ENCODE measurements at places on chromosomes 5 and 9.
A peak's percentile ranks its signal among the peaks of the same experiment; 100 is the strongest.

- no peak for DNase-seq
These were observed 288.2 kb downstream of the MED10 start for GRCh38 chr5:6090079-6090654.

DNA sequence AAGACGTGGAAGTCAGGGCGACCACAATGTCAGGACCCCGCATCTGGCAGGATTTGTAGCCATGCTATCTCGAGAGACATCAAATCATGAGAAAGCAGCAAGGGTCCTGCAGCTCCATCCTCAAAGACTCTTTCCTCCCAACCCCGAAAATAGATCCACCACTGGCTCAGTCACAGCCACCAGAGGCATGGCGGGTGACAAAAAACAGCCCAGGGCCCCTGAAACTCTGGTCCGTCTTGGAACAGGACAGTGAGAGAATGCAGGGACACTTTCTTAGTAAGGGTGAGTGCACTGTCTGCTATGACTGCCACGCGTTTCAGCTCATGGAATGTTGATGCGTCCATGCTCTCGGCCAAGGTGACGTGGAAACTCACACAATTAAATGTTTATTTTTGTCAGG, 220.9 kb downstream of the IRX2 start:
- DNase-seq: no peak

DNA sequence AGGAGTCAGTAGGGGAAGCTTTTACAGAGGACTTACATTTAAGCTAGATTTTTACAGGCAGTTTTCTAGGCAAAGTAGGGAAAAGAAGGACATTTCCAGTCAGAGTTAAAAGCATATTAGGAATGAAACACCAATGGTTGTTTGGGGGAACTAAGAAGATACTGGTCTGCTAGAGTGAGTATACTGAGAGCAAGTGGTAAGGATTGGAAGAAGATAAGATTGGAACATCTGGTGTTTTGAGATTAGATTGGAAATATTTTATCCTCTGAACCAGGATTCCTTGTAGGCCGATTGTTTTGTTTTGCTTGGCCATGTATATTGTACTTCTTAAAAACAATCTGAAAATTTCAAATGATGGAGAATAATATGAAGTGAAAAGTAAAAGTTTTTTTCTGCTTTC, 7.7 kb downstream of the FBXO38 start:
- no peak for DNase-seq

GRCh38 chr9:37422289-37423104, at the start of gene GRHPR:
Gene GRHPR, plus strand, starts transcription at chr9:37422696. Its CDS starts 55 bp downstream, at chr9:37422751.
- peak; percentile 63 for DNase-seq

GRCh38 chr5:5644249-5644648, 221.8 kb downstream of the ICE1 start:
- no peak for DNase-seq

- DNase-seq: no peak
These were observed 24.4 kb upstream of the RNF38 start for GRCh38 chr9:36424289-36425055.

- no peak for DNase-seq
These were observed 25.2 kb downstream of the MCC start for GRCh38 chr5:113463032-113463431.

DNA sequence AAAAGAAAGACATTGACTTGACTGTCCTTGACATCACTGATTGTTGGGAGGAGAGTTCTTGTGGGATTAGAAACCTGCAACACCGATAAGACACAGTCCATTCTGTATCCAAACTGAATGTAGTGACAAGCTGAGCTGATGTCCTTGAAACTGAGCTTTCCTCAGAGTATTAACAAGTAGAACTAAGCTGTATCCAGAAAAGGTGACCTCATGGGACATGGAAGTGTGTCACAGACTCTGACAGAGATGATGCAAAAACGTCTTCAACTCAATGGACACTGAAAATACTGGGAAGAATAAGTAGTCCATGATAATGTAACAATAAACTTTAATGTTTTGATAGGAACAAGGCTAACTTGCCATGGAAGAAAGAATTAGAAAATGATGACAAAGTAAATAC, 690.1 kb downstream of the CDH18 start:
- DNase-seq: no peak

- no peak for DNase-seq
These were observed 2.1 kb upstream of the BASP1 start for GRCh38 chr5:17215361-17215760.

DNA sequence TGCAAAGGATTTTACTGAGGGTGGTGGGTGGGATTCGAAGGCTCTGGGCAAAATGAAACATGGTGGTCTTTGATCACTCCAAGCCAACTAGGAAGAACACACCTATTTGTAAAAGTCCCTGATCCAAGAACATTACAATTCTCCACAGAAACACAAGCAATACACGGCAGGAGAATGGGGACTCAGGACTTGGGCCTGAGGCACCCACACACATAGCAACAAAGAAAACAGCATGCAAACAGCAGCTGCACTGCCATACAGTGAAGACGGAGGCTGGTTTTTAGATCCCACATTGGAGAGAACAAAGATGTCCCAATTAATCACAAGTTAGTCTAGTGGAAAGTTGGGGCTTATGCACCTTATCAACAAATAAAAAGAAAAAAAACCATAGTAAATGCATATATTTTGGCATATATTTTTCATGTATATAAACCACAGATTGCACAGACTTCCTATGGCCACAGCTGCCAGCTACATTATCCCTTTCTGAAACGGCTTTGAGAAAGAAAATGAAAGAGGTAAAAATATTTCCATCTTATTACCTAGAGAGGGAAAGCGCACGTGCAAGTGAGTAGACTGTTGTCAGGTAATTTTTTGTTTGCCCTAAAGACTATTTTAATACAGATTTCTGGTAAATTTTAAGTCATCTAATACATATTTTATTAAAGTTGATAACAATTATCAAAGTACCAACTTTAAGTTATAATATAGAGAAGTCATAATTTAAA, 410.9 kb downstream of the BNC2 start:
- no peak for DNase-seq

GRCh38 chr9:122133263-122133983, 26.2 kb downstream of the NDUFA8 start:
- no peak for DNase-seq

- DNase-seq: peak; percentile 74
These were observed 1787.7 kb downstream of the EFNA5 start for GRCh38 chr5:105882956-105883481.

DNA sequence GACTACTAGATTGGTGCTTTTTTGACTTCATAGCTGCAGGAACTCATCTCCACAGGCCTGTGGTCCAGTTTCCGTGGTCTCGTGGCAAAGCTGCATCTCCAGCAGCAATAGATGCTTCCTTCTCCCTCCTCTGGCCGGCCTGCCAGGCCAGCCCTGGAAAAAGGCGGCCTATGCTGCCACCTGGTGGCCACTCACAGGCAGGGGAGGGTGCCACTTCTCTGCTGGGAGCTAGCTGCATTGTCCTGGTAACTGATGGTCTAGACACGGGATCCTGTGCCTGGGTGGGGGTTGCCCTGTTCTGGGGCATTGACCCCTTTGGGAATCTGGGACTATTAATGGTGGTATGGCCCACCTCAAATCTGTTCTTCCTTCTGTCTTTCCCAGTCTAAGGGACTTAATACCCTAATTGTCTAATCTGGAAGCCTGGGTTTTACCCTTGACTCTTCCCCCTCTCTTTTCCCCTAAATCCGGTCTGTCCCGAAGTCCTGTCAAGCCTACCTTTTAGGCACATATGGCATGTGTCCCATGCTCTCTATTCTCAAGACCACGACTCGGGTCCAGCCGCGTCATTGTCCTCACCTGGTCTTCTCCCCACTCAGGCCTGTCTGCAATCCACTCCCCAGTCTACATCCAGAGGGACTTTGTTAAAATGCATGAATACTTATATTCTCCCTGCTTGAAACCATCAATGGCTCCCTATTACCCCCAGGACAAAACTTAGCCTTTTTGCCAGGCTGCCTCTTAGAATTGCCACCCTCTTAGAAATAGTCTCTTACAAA, 20.1 kb upstream of the PTGS1 start:
- DNase-seq: peak; percentile 39

GRCh38 chr5:43530648-43531047, 15.7 kb upstream of the C5orf34 start:
- no peak for DNase-seq

DNA sequence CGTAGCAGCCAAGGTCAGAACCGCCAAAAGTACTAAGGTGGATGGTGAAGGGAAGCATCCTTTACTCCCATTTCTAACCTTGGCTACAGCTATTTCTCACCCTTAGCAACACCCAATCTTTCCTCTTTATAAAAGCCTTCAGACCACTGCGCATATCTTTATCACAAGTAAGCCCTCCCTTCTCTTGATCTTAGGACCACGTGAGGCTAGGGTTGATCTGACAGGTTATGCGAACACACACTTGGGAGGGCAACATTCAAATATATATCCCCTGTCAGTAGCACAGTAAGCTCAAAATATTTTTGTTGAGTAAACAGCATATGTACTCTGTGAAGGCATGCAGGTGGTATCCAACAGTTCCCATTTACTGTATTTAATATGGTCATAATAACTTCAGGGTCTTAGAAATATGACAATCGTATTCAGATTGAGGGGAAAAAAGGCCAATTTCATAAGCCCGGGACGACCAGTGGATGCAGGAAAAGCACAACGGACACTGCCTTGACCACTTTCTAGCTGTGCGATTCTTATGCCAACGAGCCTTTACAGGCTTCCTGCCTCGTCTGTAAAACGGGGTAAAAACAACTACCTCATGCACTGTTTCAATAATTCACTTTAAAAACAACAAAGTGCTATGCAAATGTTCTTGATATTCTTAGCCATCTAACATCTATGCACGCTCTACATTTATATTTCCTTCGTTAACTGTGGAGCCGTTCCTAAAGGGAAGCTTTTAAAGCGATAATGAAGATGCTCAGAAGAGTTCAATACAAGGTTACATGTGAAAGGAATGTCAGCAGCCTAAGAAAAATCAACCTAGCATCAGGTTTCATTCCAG, 1.3 kb downstream of the ARSB start:
- peak; percentile 26 for DNase-seq

GRCh38 chr9:112541685-112542084, 55.1 kb downstream of the KIAA1958 start:
- no peak for DNase-seq

GRCh38 chr9:87245271-87245670, 252.4 kb upstream of the DAPK1 start:
- DNase-seq: no peak

- no peak for DNase-seq
These were observed 480.3 kb upstream of the TYRP1 start for GRCh38 chr9:12212860-12213259.

DNA sequence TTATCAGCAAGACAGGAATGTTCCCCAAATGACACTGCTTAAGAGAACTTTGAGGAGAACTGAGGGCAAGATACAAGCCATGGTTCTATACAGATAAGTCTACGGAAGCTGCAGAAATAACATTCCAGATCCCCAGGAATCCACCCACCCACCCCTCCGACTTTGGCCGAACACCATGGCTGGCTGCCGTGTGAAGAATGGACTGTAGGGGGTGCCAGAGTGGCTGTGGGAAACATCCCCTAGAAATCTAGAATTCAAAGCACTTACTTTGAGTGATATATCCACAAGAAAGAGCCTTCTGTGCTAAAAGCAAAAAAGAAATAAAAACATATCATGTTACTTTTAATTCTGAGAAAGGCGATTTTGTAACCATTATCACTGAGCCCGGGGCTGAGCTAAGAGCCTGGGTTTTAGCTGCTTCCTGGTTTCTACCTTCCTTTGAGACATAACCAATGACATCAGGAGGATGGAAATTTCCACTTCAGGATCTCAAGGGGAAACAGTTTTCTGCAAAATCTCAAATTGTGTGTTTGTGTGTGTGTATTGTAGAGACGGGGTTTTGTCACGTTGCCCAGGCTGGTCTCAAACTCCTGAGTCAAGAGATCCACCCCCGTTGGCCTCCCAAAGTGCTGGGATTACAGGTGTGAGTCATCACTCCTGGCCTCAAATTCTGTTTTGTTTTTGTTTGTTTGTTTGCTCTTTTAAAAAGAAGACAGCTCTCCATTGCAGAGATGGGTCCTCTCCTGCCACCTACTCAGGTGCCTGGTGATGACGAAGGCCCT, 36.4 kb downstream of the GGTA1 start:
- peak; percentile 13 for DNase-seq

GRCh38 chr5:83917261-83917908, 196.7 kb upstream of the HAPLN1 start:
- DNase-seq: no peak

- no peak for DNase-seq
These were observed 78.4 kb downstream of the TMEM161B start for GRCh38 chr5:88190106-88190834.

- peak; percentile 94 for DNase-seq
These were observed 72.2 kb downstream of the PTCD2 start for GRCh38 chr5:72392326-72392733.

DNA sequence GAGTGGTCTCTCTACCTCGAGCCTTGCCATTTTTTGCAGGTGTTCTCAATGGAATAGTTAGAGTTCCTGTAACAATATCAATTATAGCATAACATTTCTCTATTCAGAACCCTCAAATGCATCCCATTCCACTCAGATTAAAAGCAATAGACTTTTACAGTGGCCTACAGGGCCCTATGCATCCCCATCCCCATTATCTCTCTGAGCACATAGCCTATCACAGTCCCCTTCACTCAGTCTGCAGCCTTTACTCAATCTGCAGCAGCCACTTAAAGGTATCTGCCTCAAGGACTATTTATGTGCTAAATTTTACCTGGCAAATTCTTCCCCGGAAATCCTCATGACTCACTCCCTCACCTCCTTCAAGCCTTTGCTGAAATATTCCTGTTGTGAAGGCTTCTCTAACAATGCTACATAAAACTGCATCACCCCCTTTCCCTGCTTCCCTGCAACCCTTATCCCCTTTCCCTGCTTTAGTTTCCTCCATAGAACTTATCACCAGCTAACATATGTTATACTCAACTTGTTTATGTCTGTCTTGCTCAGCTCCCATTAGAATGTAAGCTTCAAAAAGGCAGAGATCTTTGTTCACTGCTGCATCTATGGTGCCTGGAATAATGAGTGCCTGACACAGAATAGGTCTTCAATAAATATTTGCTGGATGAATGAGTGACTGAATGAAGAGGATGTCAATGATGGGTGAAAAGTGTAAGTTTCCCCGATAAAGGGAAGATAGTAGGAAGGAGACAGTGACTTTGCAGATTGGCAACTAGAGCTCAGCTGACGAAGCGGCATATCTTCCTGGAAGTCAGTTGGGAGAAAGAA, 54.1 kb upstream of the ZNF366 start:
- DNase-seq: peak; percentile 70

- no peak for DNase-seq
These were observed 184.4 kb upstream of the SLC12A2 start for GRCh38 chr5:127899214-127899610.

- peak; percentile 4 for DNase-seq
These were observed 348.4 kb upstream of the FTMT start for GRCh38 chr5:121503111-121503840.

- DNase-seq: no peak
These were observed 15.0 kb downstream of the RFX3 start for GRCh38 chr9:3510796-3511195.

- DNase-seq: no peak
These were observed 135.8 kb downstream of the ROR2 start for GRCh38 chr9:91814201-91814600.

- no peak for DNase-seq
These were observed 226.5 kb downstream of the ASTN2 start for GRCh38 chr9:117188394-117188793.

- DNase-seq: no peak
These were observed 88.9 kb downstream of the ANKRD55 start for GRCh38 chr5:56144211-56144610.
